ENCODE measurements at places on chromosomes 7 and 10. TPM values are rescaled to one million over a fixed set of nuclear protein-coding genes. Genes with fewer than 3 reads are reported as not detected.

Gene OR2A1
- total RNA-seq = under 0.01 TPM

Gene CYP3A5
- total RNA-seq = under 0.01 TPM

Gene CYP3A4
- not detected for total RNA-seq

Gene PTPN12
- 53.8 TPM for total RNA-seq

Gene ING3
- 11.9 TPM for total RNA-seq

All from fibroblast of villous mesenchyme (primary cell).